Karpas-422 (cell line): ENCODE measurements at places on chromosomes 11 and 22. TPM values are rescaled to one million over a fixed set of nuclear protein-coding genes. Genes with fewer than 3 reads are reported as not detected.

CCDC116 gene
- 0.11 and 1.3 TPM in 2 replicates for total RNA-seq

ZNF280B gene
- 2.5 and 10.3 TPM in 2 replicates for total RNA-seq

VPREB1 gene
- total RNA-seq: not detected in 2 replicates

OR4C12 gene
- not detected in 2 replicates for total RNA-seq

ZP1 gene
- not detected in 2 replicates for total RNA-seq

OR2D2 gene
- 0.36 and 0.71 TPM in 2 replicates for total RNA-seq

OR51B5 gene
- total RNA-seq: 0.60 TPM in 1 of 2 replicates, not detected in the other

POU2AF2 gene
- total RNA-seq: not detected in 2 replicates

ALDH3B1 gene
- total RNA-seq: 0.40 TPM in 1 of 2 replicates, not detected in the other

OR51B4 gene
- not detected in 2 replicates for total RNA-seq

DEUP1 gene
- not detected in 2 replicates for total RNA-seq

ESAM gene
- total RNA-seq: not detected in 2 replicates

MYH9 gene
- total RNA-seq: 57.5 and 95.1 TPM in 2 replicates

SUSD2 gene
- total RNA-seq: 0.14 and 0.26 TPM in 2 replicates

PGA5 gene
- not detected in 2 replicates for total RNA-seq

CLDN5 gene
- not detected in 2 replicates for total RNA-seq

CFL1 gene
- 514 and 827 TPM in 2 replicates for total RNA-seq

SLC17A6 gene
- not detected in 2 replicates for total RNA-seq
